ENCODE measurements at places on chromosomes 5 and 9.

GRCh38 chr5:21704974-21705668, 1148.0 kb downstream of the CDH12 start:
- DNase-seq, result no peak

DNA sequence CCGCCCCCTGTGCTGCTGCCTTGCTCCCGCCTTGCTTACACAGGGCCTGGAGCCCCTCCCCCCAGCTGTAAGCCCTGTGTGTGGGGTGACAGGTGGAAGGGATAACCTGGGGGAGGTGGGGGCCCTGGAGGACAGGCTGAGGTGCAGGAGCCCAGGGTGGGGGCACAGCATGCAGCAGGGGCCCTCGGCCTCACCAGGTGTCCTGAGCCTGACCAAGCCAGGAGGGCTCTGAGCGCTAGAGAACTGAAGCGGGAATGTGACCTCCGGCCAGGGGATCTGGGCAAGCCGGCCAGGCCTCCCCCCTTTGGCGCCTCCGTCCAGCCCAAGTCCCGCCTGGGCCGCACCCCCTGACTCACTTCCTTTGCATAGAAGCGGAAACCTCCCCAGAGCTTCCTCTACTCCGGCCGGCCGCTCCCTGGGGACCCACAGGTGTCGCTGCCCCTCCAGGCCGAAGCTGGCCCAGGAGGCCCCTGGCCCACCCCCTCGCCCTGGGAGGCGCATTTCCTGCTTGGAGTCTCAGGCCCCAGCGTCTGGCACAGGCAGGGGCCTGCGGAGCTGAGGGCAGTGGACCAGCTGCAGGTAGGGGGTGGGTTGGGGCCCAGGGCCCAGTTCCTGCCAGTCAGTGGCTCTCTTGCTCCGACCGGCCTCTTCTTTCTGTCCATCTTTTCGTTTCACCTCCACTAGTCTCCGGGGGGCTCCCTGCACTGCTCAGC, at the start of gene TOR4A:
Gene TOR4A, plus strand, starts transcription at position 398 of the 713 bp plus-strand sequence. CDS start 964 bp downstream, outside the sequence.
- no peak for DNase-seq

DNA sequence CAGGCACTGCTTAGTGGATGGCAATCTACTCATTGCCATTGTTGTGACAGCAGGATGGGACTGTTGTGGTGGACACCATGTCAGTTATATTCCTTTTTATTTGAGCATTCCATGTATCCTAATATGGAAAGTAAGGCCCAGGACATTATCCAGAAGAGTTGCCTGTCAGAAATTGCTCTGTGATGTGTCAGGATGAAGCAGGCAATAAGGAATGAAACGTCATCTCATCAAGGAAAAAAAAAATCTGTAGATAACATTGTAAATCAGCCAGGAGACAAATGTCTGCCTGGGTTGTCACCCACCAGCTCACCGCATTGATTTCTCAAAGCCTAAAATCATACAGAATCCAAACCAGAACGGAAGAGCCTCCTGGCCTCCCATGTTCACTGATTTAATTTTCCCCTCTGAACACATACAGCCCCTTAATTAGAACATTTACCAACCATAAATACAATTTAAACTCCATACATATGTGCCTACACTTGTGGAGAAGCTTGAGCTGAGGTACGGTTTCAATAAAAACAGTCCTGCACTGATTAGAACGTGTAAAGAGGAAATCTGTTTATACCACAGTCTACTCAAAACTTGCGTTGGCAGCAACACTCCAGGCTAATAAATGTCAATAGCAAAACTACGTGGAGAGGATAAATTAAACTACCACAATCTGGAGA, 73.9 kb downstream of the FOXD1 start:
- DNase-seq, result no peak

- no peak for DNase-seq
These were observed 38.7 kb downstream of the UBQLN1 start for GRCh38 chr9:83669067-83669466.

- DNase-seq, result peak; percentile 93
These were observed 29.0 kb downstream of the CXXC5 start for GRCh38 chr5:139676951-139677735.

GRCh38 chr5:66171349-66172344, 27.5 kb downstream of the SREK1 start:
- peak; percentile 50 for DNase-seq

GRCh38 chr5:153756540-153756939, 266.1 kb downstream of the GRIA1 start:
- DNase-seq, result no peak

DNA sequence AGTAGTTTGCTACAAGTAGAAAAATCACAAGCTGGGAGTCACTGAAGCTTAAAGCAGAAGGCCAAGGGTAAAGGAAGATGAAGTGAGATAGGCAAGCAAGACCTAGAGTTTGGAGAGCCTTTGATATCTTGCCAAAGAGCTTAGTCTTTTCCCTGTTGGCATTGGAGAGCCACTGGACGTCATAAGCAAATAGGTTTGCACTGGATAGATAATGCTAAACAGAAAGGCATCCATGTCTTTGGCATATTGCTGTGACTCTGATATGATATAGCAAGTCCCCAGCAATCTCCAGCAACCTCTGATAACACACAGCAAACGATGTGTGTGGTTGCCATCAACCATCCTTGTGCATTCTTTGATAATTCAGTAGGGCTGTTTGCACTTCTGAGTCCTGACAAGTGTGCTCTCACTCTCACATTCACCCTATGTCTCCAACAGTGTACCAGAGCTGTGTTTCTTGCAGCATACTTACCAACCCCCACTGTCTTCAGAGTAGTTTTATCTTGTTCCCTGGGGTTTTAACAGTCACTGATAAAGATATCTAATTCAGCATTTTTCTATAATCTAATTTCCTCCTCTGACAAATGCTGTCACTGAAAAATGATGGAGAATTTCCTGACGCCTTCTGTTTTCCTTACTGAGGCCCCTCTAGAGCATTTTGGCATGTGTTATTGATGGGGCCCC, 16.9 kb upstream of the FREM1 start:
- DNase-seq, result no peak

- no peak for DNase-seq
These were observed 80.3 kb upstream of the SLC30A5 start for GRCh38 chr5:69013481-69013880.

All from midbrain (tissue), 1 donor.